ENCODE measurements at places on chromosomes 2 and 18.

DNA sequence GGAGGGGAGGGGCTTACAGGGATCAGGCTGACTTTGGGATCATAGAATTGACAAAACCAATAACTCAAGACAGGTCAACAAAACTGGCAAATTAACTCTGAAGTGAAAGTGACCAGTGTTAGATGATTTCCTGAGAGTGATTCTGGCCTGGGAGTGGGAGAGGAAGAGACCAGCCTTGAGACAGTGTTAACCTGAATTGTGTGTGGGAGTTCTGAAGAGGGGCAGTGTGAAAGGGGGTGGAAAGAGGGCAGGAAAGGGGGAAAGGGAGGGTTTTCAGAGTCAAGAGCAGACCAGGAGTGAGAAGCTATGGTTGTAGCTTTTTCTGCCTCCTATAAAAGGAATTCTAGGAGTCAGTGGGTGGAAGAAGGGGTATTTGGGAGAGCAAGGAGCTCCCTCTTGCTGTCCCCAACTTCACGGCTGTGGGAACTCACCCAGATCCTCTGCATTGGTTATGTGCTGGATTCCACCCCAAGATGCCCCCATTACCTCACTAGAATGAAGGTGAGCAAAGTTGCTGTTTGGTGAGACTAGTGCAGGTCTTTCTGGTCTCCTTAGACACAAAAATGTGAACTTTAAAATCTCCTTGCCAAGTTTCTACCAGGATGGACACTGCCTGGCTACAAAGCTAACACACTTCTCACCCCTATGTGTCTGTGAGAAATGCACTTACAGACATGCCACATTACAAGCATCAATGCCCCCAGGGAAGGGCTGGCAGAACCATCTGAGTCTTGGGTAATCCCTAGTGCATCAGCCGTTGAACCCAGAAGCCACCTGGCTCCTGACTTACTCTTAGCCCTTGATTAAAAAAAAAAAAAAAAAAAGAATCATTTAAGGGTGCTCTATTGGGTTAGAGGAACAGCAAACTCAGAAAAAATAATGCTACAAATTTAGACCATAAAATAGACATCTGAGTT, 61.6 kb downstream of the BMP10 start:
- no peak for DNase-seq

DNA sequence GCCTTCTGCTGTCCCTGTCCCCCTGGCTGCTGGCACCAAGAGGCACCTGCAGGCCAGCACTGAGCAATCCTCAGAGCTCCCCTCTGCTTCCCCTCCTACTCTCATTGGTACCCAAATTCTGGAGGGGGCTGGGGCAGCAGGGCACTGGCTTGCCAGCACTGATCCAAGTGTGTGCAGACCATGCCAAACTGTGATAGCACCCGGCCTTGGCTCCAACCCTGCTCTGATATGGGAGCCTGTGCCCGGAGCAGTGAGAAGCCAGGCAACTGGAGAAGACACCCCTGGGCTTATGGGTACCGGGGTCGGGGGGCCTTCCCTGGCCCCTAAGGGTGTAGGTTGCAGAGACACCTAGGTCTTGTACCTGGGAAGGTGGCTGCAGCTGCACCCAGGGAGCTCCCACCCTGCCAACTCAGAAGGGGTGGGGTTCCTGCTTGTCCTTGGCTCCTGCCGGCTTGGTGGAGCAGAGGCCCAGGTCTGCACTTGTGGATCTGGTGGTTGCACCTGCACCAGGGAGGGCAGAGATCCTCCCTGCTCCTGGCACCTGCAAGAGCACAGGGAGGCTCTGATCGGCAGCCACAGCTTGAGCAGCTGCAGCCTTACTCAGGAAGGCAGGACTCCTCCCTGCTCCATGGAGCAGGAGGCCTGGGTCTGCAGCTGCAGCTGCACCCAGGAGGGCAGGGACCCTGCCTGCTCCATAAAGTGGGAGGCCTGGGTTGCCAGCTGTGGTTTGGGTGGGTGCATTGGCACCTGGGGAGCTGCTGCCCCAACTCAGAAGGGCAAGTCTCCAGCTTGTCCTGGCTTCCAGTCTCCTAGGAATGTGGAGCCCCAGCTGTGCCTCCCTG, 96.3 kb downstream of the BCL2L11 start:
- DNase-seq: no peak

GRCh38 chr2:207926133-207926988, 99.0 kb downstream of the PLEKHM3 start:
- DNase-seq: peak; percentile 89

- no peak for DNase-seq
Measured at GRCh38 chr2:15751477-15751876, 159.8 kb downstream of the DDX1 start.

DNA sequence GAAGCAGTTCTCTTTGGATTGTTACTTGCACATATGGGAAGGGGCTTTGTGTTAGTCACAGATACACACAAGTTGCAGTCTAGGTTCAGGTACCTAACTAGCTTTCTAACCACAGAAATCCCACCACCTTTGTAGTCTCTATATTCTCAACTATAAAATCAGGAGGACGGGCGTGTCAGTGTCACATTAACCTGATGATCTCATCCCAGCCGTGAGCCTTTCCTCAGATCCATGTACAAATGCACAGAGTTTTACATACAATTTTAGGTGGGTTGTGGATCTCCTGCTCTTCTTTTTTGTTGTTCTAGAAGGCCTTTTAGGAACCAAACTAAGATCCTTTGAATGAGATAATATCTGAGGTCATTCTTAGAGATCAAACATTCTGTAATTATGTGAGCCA, 94.0 kb downstream of the ZNF532 start:
- no peak for DNase-seq
